ENCODE measurements at places on chromosomes 4 and X. TPM values are rescaled to one million over a fixed set of nuclear protein-coding genes. Genes with fewer than 3 reads are reported as not detected.

SSX4 gene
- not detected for total RNA-seq

P2RY4 gene
- total RNA-seq: not detected

TEX11 gene
- total RNA-seq: not detected

RENBP gene
- total RNA-seq: 8.8 TPM

NPNT gene
- total RNA-seq: 4.7 TPM

HSD17B10 gene
- 116 TPM for total RNA-seq

APLN gene
- 16.8 TPM for total RNA-seq

FAM9C gene
- 0.38 TPM for total RNA-seq

ADH1C gene
- 7.5 TPM for total RNA-seq

CENPVL1 gene
- not detected for total RNA-seq

MMRN1 gene
- total RNA-seq: 3.7 TPM

IL15 gene
- 1.6 TPM for total RNA-seq

REELD1 gene
- total RNA-seq: not detected

VCX gene
- not detected for total RNA-seq

CYP4V2 gene
- total RNA-seq: 22.7 TPM

SLIT2 gene
- total RNA-seq: 12.1 TPM

CCDC158 gene
- total RNA-seq: 0.16 TPM

ARSJ gene
- 0.54 TPM for total RNA-seq

F8 gene
- 53.7 TPM for total RNA-seq

NPFFR2 gene
- total RNA-seq: not detected

SCML1 gene
- total RNA-seq: 6.7 TPM

POU4F2 gene
- not detected for total RNA-seq

RNF175 gene
- total RNA-seq: 0.30 TPM

H2BW2 gene
- total RNA-seq: not detected

CLDN34 gene
- total RNA-seq: not detected

CXCL5 gene
- 0.08 TPM for total RNA-seq

LUZP4 gene
- total RNA-seq: not detected

C4orf36 gene
- 0.78 TPM for total RNA-seq

PPP1R2C gene
- total RNA-seq: not detected

NUDT10 gene
- total RNA-seq: 0.19 TPM

CXCL6 gene
- 0.27 TPM for total RNA-seq

FDCSP gene
- not detected for total RNA-seq

TLR2 gene
- total RNA-seq: 4.4 TPM

BGN gene
- total RNA-seq: 42.2 TPM

PPARGC1A gene
- 77.5 TPM for total RNA-seq

ADH6 gene
- not detected for total RNA-seq

GAGE12F gene
- total RNA-seq: not detected

DMRTC1 gene
- not detected for total RNA-seq

LEF1 gene
- 0.32 TPM for total RNA-seq

MAGEA11 gene
- total RNA-seq: not detected

Data from Right ventricle myocardium inferior (tissue), 1 donor.